AG08396 (cell line): ENCODE measurements at places on chromosomes 1 and 21.

DNA sequence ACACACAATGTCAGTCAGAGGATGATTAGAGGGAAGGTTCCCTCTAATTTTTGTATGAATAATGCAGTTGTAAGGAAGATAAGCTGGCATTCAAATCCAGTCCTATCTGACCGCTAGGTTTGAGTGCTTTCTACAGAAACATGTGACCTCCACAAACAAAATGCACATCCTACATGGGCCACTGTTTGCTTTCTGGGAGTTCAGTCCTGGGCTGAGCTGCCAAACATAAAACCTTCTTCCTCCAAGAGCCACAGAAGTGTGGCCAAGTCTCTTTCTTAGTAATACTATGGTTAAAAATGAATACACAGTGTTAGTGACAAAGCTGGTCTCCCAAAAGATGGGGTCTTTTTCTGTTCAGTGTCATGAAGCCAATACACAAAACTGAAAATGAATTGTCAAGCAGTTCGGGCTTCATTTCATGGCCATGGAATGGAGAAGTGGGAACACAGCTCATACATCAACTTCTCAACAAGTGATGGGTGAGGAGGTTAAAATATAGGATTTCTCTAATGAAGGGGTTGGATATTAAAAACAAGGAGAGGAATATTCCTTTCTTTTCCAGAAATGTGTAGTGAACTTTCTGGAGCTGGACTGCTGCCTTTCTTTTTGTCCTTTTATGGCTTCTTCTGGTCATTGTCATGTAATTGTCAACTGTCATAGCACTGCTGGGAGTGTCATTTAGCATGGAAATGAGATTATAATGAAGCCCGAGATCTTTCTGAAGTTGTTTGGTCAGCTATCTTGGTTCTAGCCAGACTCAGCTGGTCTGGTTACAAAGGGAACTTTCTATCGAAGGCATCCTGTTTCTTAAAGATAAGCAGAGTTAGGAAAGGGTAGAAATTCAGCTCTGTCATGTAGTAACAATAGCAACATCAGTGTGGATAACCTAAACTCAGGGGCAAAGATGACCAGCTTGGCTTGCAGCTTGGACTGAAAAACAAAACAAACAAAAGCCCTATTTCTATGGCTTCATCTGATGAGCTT, 135.1 kb downstream of the CHD1L start:
- no peak for DNase-seq

GRCh38 chr21:45819478-45820170, 161.9 kb upstream of the COL6A1 start:
- DNase-seq: no peak

DNA sequence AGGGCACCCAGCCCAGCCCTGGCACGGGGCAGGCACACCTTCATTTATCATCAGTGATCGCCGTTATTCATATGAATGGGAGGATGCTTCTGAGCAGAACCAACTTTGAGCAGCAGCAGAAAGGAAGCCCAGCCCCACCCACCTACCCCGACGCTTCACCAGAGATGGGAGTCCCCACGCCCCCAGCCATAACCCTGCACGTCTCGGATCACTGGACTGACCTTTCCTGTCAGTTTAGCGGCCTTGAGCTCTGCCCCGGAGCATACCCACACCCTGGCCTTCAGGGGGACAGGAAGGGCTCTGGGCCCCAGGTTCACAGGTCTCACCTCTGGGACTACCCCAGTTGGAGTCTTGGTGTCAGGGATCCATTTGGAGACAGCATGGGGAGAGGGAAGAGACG, 18.1 kb downstream of the LRP8 start:
- DNase-seq: no peak

DNA sequence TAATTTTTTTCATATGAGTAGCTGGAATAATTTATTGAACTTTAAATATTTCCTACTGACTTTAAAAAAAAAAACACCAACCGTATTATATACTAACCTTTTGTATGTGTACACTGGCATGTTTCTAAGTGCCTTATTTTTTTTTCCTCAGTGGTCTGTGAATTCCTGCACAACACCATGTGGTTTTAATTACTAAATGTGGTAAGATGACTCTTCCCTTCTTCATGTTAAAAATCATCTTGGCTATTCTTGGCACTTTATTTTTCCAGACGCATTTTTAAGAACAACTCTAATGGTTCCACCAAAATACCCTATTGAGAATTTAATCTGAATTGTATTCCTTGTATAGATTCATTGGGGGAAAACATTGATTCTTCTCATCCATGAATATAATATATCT, 28.4 kb downstream of the PPP2R5A start:
- peak; percentile 34 for DNase-seq

DNA sequence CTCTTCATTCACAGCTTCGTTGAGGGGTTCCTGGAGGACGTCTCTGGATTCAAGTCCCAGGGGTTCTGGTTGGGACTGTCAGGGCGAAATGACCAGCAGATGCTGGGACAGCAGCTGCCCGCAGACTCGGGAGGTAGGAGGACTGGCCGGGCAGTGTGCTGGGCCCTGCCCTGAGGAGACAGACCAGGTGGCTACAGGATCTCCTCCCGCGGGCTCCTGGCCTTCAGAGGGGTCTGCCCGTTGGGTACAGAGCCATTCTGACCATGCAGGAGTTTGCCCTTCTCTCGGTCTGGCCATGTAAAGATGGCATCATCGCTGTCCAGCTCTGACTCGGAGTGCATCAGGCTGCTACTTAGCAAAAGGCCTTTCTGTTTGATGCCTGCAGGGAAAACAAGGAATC, 122.5 kb downstream of the KIAA0319L start:
- no peak for DNase-seq

- DNase-seq: no peak
Observed at GRCh38 chr1:54218883-54219687, 19.1 kb downstream of the MRPL37 start.

GRCh38 chr1:89008511-89008910, 14.2 kb downstream of the GBP3 start:
- DNase-seq: no peak

GRCh38 chr1:100565533-100565932, 27.6 kb downstream of the GPR88 start:
- no peak for DNase-seq

- no peak for DNase-seq
Observed at GRCh38 chr1:207807326-207807689, 55.5 kb downstream of the CD46 start.

DNA sequence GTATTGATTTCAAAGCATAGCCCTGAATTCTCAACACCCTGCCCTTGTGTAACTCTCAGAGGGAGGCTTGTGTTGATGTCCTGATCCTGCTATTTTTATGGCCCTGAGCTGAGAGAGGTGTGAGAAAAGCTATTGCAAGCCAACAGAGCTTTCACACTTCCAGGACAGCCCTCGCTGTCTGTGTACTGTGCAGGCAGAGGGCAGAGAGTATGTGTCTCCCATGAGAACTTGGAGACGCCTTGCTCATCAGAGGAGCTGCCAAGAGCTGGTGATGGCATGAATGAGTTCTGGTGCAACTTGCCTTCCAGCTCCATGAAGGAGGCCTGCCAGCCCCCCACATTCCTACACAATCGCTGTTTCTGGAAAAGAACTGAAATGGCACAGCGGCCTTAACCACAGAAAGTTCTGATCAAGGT, 144.1 kb upstream of the AJAP1 start:
- DNase-seq: no peak

GRCh38 chr1:1225238-1225845, 6.5 kb downstream of the SDF4 start:
- no peak for DNase-seq

DNA sequence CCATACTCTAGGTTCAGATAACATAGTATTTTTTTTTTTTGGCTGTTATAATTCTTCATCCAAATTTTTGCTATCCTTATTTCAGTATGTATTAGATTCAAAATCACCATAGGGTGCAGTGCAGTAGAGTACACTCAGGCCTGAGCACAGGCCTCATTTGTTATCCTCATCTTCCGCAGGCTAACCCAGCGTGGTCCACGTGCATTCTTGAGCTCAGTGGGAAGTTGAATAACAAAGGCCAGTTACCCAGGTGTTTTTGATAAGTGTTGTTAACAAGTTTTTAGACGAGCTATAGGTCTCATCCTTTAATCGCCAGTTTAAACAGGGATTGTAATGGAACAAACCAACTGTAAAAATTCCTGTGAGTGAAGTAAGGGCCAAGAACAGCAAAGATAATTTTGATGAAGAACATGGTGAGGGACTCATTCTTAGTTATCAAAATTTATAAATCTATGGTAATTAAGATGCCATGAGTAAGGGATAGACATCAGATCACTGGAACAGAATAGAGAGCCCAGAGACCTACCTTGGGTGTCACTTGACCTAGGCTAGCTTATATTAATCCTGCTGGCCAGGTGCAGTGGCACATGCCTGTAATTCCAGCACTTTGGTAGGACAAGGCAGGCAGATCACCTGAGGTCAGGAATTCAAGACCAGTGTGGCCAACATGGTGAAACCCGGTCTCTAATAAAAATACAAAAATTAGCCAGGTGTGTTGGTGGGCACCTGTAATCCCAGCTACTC, 22.0 kb downstream of the FLVCR1 start:
- DNase-seq: no peak

- peak; percentile 92 for DNase-seq
Observed at GRCh38 chr1:37471345-37472231, 2.8 kb upstream of the ZC3H12A start.

- DNase-seq: no peak
Observed at GRCh38 chr1:181448461-181448860, 34.9 kb upstream of the CACNA1E start.

DNA sequence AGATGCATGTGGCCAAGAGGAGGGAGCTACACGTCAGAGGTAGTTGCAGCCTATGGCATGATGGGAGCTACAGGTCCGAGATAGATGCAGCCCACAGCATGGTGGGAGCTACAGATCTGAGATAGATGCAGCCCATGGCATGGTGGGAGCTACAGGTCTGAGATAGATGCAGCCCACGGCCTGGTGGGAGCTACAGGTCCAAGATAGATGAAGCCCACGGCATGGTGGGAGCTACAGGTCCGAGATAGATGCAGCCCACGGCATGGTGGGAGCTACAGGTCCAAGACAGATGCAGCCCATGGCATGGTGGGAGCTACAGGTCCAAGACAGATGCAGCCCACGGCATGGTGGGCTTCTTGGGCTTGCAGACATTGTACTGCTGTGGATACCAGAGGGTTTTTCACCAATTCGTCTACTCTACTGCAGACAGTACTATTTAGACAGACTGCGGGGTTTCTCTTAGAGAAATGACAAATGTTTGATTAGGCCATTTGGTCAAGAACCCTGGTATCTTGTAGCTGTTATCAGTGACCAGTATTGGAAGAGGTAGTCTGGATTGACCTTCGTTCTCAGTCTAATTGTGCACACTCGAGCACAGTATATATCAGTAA, 127.4 kb downstream of the DHRS3 start:
- DNase-seq: no peak
